ENCODE measurements at places on chromosomes 5 and 9.

GRCh38 chr5:133113331-133114061, 61.7 kb downstream of the HSPA4 start:
- DNase-seq = peak; percentile 78

DNA sequence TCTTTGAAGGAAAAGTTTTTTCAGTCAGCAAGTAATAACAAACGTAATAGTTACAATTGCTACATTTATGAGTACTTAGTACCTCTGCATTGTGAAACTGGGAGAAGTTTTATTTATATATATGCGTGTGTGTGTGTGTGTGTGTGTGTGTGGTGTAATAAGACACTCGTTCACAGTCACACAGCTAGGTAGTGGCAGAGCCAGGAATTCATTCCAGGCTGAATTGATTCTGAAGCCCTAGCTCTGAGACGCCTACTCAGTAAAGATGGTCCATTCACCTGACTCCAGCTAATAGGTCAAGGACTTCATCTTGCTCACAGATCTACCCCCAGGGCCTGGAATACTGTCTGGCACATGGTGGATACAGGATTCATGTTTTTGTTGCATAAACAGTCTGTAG, 13.6 kb upstream of the CAST start:
- no peak for DNase-seq

DNA sequence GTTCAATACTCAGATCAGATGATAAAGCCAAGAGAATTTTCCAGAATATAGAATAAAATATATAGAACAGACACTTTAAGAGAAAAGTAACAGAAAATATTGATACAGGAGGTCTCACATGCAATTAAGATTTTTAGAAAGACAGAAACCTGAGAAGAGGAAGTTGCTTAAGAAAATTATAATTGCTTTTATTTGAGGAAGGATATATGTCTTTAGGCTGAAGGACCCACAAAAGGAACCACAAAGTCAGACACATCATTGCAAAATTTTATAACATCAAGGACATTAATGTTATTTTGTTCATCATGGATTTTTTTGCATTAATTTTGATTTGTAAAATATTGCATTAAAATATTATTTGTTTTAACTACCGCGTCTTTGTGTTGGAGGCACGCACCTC, 141.5 kb downstream of the FSTL4 start:
- DNase-seq = no peak

- no peak for DNase-seq
Measured at GRCh38 chr5:143011585-143011984, 241.4 kb downstream of the ARHGAP26 start.

DNA sequence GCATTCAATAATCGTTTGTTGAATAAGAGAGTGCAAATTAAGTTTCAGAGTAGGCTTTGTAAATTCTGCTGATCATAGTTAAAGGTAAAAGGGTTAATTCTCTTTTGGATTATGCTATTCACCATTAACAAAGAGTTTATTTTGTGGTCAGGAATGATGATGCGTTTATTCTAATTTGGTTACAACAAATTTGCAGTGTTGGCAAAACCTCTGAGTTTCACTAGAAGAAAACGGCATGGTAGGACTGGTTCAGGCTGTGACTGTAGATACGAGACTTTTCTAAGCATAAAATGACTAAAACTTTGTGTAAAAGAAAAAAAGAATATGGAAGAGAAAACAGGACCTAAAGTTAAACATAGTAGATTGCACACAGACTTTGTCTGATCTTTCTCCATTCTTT, 234.7 kb downstream of the TLR4 start:
- no peak for DNase-seq

DNA sequence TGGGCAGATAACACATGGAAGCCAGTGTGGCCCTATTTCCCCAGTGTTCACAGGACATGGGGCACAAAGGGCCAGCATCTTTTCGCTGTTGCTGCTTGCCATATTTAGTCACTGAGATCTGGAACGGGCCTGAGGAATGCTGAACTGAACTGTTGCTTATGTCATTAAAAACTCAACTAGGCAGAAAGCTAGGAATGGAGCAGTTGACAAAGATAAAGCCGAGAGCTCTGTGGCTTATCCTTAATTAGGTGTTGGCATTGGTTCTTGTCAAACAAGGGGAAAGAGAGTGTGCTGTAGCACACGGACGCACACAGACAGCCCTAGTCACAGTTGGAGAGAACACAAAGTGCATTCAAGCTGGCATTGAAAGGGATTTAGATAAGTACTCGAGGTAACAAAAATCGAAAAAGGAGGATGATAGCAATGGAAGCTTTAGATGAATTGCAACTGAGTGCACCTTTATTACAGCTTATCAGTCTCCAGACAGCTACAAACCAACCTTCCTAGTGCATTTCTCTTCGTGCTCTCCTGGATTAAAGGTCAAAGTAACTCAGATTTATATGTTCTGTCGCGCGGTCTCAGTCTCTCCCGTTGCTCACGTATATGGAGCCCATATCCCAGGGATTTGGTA, 450.2 kb upstream of the ZNF608 start:
- DNase-seq = no peak

DNA sequence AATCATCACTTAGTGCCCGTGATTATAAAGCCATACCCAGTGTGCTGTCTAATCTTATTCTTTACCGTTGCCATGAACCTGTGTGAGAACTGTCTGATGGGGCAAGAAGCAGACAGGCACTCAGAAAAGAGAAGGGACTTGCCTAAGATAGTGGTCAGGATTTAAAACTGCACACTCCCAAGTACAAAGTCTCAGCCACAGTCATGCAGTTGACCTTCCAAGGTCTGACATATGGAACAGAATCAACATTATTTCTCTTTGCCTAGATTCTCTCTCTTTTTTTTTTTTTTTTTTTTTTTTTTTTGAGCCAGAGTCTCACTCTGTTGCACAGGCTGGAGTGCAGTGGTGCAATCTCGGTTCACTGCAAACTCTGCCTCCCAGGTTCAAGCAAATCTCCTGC, 1.9 kb upstream of the PPP2CA start:
- DNase-seq = no peak

All from stimulated activated CD8-positive, alpha-beta memory T cell treated with anti-CD3 and anti-CD28 coated beads, Interleukin-4, amount 100 ng/mL, for 48 hours (primary cell).